Progenitor cell of endocrine pancreas (in vitro differentiated cells): ENCODE measurements at places on chromosomes 2 and 18.

DNA sequence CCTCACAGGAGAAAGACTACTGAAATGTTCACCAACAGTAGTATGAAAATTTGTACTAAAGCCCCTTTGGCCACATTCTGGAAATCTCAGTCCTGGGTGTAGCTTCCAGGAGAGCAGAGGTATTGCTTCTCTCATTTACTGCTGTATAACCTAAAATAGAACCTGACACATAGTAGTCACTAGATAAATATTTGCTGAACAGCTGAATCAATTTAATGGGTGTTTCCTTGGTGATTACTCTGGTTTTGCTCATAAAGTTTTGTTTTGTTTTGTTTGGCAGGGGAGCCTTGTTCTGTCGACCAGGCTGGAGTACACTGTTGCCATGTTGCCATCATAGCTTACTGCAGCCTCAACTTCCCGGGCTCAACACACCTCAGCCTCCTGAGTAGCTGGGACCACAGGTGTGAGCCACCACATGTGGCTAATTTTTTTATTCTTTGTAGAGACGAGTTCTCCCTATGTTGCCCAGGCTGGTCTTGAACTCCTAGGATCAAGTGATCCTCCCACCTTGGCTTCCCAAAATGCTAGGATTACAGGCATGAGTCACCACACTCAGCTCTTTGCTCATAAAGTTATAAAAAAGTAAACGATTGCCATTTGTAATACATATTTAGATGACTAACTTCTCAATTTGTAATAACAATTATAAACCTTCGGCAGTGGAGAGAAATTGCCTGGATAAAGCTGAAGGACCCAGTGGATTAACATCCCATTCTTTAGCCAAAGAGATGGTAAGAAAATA is 11.5 kb upstream of the PARD3B start:
- no peak for DNase-seq

GRCh38 chr2:226874749-226875148 is 38.9 kb downstream of the RHBDD1 start:
- DNase-seq = no peak

DNA sequence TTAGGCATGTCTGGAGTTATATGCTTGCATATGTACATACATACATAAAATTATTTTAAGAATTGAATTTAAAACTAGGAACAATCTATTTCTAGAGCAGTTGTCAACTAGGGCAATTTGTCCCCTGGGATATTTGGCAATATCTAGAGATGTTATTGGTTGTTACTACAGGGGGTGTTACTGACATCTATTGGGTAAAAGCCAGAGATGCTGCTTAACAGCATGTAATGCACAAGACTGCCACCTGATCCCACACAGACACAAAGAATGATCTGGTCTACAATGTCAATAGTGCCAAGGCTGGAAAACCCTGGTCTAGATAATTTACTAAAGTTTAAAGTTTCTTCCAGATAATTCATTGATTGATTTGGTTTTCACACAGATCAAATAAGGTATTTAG is 185.3 kb downstream of the NYAP2 start:
- no peak for DNase-seq

GRCh38 chr2:126890136-126890510 is 8.6 kb upstream of the TEX51 start:
- DNase-seq = no peak

- DNase-seq = no peak
These were observed 15.8 kb downstream of the CCNYL1 start for GRCh38 chr2:207727261-207727660.

DNA sequence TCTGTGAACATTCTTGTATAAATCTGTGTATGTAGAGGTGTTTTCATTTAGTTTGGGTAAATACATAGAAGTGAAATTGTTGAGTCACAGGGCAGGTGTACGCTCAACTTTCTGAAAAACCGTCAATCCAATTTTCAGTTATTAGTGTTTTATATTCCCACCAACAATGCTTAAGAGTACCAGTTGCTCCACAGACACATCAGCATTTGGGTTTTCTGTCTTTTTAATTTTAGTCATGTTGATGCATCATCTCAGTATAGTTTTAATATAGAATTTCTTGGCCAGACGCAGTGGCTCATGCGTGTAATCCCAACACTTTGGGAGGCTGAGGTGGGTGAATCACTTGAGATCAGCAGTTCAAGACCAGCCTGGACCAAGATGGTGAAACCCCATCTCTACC is 3.2 kb upstream of the GNLY start:
- DNase-seq = no peak

DNA sequence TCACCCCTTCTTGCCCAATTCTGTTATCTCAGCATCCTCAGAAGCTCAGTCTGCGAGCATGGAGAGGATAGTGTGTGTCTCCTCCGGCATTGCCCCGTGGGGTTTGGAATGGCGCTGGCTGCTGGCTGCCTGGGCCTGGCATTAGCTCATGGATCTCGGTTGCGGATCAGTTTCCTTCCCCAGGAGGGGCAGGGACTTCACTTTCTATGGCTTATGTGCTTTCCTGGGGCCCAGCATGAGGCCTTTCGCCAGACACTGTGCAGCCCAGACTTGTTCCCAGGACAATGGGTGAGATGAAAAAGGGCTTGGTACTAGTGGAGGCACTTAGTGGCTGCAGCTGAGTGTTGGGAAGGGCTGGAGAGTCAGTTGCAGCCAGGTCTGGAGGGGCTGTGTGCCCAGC is 143.3 kb downstream of the GLI2 start:
- DNase-seq = no peak

GRCh38 chr2:108577099-108577498 is 42.8 kb downstream of the LIMS1 start:
- no peak for DNase-seq

GRCh38 chr18:62807396-62807795 is 92.1 kb downstream of the PHLPP1 start:
- no peak for DNase-seq

DNA sequence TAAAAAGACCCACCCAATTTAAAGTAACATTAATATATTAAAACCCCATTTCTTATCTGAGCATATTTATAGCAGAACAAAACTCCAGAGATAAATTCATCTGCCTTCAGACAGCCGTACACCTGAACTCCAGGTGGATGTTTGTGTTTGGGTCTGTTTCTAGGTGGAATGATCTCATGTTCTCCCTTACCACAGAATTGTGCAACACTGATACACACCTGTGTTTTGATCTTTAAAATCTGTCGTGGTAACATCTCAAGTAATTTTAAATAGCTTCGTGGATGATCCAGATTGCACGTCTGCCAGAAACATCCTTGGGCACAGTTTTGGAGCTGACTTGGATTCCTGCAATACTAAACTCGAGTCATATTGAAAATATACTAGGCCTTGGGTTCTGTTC is 207.5 kb upstream of the FOSL2 start:
- no peak for DNase-seq

GRCh38 chr2:113126845-113127645 is at the start of gene IL1RN:
Gene IL1RN (plus strand): TSS chr2:113127598. CDS start chr2:113127625, 27 bp downstream.
- no peak for DNase-seq

GRCh38 chr2:8684540-8684877 is 2.7 kb downstream of the ID2 start:
- DNase-seq = no peak

DNA sequence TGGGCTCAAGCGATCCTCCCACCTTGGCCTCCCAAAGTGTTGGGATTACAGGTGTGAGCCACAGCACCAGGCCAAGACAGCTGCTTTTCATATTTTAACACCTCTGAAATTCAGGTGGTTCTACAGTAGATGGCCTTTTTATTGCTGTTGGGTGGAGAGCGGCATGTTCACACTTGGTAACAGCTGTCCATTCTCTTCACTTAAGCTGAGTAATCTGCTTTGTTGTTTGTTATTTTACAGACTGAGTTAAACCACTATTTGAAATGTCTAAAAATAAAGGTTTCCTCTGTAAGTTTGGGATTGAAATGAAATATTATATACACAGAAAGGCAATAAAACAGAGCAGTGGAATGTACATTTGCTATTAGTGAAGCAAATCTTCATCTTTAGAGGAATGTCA is 44.9 kb upstream of the TLK1 start:
- DNase-seq = no peak

DNA sequence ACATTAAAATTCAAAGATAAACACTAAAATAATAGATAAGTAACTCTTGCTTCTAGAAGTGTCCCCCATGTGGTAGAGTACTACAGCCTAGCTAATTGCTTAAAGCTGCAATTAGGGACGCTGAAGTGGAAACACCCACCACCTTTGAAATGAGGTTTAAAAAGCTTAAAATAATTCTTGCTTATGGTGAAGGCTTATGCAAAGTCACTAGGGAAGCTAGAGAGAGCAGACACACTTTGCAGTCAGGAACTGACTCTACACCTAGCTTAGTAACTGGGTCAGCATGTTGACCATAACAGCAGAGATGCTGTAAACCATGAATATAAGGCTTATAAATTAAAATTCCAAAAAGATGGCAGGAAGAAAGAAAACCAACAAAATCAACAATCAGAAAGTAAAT is 65.4 kb upstream of the DSG1 start:
- no peak for DNase-seq

DNA sequence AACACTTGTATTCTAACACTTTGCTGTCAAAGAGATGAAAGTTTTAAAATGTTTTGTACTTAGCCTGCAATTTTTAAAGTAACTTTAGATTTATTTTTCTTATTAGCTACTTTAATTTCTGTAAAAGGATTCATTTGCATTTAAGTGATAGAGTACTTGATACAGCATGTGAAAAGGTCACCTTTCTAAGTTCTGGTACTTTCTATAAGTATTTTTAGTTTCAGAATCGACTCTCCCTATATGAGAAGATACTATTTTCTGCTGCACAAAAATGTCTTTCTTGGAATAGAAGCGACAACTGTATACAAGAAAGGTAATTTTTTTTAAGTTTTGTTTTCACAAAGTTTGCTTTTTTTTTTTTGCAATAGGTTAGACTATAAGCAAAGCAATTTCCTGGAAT is 72.9 kb downstream of the METTL8 start:
- no peak for DNase-seq

GRCh38 chr2:234437642-234438304 is 59.1 kb downstream of the ARL4C start:
- no peak for DNase-seq

DNA sequence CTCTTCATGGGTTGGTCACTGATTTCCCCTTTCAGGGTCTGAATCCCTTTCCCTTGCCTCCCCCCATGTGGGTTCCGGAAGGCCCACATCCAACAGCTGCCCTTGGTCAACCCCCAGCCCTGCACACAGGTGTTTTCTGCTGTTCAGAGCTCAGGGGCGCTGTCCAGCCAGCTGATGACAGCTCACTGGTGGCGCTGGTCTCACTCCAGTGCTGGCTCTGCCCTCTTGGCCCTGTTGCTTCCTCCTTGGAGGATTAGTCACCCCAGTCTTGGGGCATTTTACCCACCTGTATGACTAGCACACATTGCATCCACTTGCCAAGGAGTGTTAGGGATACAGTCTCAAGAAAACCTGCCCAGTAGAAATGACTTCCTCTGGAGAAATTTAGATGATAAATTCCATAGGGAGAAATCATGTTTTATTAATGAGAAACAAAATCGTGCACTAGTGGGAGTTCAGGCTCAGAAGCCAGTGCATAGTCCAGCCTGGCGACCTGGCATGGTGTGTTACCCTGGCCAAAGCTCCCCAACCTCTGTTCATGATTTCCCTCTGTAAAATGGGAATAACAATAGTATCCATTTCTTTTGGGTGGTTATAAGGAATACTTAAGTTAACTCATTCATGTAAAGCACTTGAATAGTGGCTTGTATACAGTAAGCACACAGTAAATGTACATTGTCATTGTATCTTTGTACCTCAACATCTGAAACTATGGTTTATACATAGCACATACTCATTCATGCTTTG is 21.6 kb downstream of the CRIM1 start:
- no peak for DNase-seq

DNA sequence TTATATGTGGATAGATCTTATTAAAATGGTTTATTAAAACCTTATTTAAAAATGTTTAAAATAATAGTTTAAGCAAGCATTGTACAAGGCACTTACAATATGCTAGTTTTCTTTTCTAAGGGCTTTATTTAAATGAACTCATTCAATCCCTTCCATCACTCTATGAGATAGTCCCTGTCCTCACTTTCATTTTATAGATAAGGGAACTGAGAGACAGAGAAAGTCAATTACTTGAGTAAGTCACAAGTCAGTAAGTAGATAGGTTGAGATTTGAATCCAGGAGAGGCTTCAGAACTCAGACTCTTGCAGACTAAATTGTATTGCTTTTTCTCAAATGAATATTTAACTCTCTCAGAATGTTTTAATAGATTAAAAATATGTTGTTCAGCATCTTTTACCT is 95.2 kb downstream of the KLHL14 start:
- DNase-seq = no peak

- no peak for DNase-seq
These were observed 1308.2 kb upstream of the NRXN1 start for GRCh38 chr2:52340171-52340570.

DNA sequence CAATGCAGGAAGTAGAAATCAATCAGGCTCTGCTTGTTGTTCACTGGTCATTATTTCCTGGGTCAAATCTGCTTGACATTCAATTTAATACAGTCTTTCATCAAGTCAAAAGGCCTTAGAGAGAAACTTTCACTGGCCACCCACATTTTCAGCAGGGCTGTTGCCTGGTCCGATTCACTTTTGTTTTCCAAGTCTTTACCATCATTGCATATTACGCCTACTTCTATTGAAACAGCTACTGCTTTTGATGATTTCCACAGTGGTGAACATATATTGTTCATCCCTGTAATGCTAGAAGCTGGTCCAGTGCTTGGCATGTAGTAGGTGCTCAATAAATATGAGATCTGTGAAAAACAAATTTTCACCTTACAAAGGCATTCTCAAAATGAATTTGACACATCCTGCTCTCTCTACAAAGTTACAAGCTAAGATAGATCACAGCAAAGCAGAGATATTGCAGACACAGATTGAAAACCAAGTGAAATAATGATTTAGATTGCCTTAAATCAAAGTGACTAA is 600.1 kb downstream of the ARHGAP15 start:
- no peak for DNase-seq

DNA sequence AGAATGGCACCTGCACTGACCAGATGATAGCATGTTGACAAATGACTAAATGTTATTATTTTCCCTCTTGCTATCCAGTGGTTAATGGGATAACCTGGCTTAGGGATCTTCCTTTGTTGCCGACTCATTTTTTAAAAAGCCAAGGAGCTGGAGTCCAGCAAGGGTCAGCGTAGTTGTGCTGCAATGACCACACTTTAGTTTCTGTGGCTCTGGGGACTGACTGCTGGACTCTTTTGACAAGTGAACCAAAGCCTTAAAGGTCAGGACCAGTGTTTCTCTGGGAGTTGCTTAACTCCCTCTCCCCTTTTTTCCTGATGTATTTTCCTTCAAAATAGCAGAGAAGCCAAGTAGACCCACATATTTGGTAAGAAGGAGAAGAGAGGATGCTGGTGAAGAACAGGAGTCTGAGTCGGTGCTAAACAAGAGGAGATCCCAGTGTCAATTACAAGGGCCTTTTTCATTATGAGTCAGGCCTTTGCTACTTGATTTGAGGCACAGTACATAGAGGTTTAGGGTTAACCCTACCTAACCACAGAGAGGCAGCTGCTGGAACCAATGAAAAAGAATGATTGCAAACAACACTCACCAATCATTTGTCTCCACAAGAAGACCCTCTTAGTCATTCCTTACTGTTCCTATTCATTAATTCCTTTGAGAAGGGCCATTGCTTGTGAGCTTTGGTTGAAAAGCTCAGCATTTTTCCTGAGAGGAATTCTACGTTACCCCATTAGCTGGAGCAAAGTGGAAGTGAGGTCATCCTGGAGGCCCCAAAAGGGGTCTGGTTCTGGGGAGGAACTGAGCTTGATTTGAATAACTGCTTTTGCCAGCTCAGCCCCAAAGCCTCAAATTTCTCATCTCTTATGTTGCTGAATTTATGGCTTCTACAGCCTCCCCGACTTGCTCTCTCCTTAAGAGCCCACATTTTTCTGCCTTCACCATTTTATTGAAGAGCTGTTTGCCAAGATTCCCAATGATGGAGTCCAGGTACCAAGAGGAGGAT is 137.6 kb upstream of the HNMT start:
- DNase-seq = no peak
